Mesothelial cell of epicardium (in vitro differentiated cells): ENCODE measurements at places on chromosomes 13 and 19. TPM values are rescaled to one million over a fixed set of nuclear protein-coding genes. Genes with fewer than 3 reads are reported as not detected.

NCAN gene
- 0.02 to 0.29 TPM (median 0.07 TPM) in 3 replicates for total RNA-seq

FFAR1 gene
- 0.96 to 1.3 TPM (median 1.2 TPM) in 3 replicates for total RNA-seq

IZUMO2 gene
- total RNA-seq = not detected in 3 replicates

DPY19L3 gene
- total RNA-seq = 107 to 111 TPM (median 109 TPM) in 3 replicates

STOML3 gene
- total RNA-seq = not detected in 3 replicates

ZNF90 gene
- 27.6 to 28.0 TPM (median 27.9 TPM) in 3 replicates for total RNA-seq

FGF21 gene
- not detected in 3 replicates for total RNA-seq

CGB8 gene
- total RNA-seq = 0.29 to 0.31 TPM in 2 of 3 replicates, not detected in the other

SYNGR4 gene
- total RNA-seq = not detected in 3 replicates

TMEM145 gene
- total RNA-seq = 0.25 to 0.92 TPM (median 0.42 TPM) in 3 replicates

UQCRFS1 gene
- 24.9 to 26.1 TPM (median 25.5 TPM) in 3 replicates for total RNA-seq

GDF15 gene
- total RNA-seq = 3.2 to 4.7 TPM (median 3.9 TPM) in 3 replicates

SWSAP1 gene
- 2.7 to 2.9 TPM (median 2.8 TPM) in 3 replicates for total RNA-seq

MBD3L2 gene
- not detected in 3 replicates for total RNA-seq

FBXW9 gene
- total RNA-seq = 9.6 to 9.8 TPM (median 9.8 TPM) in 3 replicates

PCDH17 gene
- total RNA-seq = 9.3 to 9.6 TPM (median 9.4 TPM) in 3 replicates

FXYD3 gene
- total RNA-seq = 5.5 to 8.3 TPM (median 6.6 TPM) in 3 replicates

ZNF460 gene
- total RNA-seq = 72.7 to 80.0 TPM (median 76.2 TPM) in 3 replicates

SIGLEC8 gene
- not detected in 3 replicates for total RNA-seq

TNFSF9 gene
- 0.76 to 1.5 TPM (median 1.1 TPM) in 3 replicates for total RNA-seq

SIGLECL1 gene
- total RNA-seq = not detected in 3 replicates

CALM3 gene
- 231 to 233 TPM (median 231 TPM) in 3 replicates for total RNA-seq

ARHGEF18 gene
- total RNA-seq = 45.3 to 50.3 TPM (median 47.8 TPM) in 3 replicates

INSL3 gene
- total RNA-seq = 0.35 to 1.0 TPM (median 0.92 TPM) in 3 replicates

AMER2 gene
- total RNA-seq = 0.57 to 0.60 TPM (median 0.60 TPM) in 3 replicates

NLRP7 gene
- total RNA-seq = 0.07 to 0.09 TPM in 2 of 3 replicates, not detected in the other

CD79A gene
- total RNA-seq = 0.43 to 0.62 TPM (median 0.58 TPM) in 3 replicates

CCNA1 gene
- total RNA-seq = 0.16 to 0.20 TPM (median 0.18 TPM) in 3 replicates

GATAD2A gene
- 112 to 113 TPM (median 113 TPM) in 3 replicates for total RNA-seq

SLC10A2 gene
- not detected in 3 replicates for total RNA-seq

APBA3 gene
- total RNA-seq = 22.1 to 25.2 TPM (median 23.5 TPM) in 3 replicates

PCDH9 gene
- 26.9 to 31.2 TPM (median 29.7 TPM) in 3 replicates for total RNA-seq

CD37 gene
- not detected in 3 replicates for total RNA-seq

ZNF333 gene
- total RNA-seq = 29.6 to 34.1 TPM (median 33.6 TPM) in 3 replicates
